ENCODE measurements at places on chromosomes 6 and 20.

DNA sequence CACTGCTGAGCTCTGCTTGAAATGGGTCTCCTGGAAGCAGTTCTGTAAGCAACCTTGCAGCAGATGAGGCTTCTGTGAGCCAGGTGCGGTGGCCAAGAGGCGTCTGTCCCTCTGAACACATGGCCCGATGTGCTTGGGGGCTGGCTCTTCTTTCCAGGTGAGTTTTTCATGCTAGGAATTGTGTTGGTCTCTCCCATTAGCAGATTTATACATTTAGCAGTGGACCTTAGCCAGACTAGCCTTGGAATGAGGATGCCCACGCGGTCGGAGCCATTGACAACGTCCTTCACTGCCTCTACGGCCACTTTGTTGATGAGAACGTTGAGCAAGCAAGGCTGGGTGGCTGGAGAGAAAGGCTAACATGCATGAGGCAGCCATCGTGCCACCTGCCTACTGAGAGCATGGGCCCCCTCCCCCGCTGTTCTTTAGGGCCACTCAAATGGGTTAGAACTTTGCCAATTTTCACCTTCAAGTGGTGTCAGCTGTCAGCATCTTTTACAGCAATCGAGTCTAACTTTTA lies 33.5 kb downstream of the ERMARD start:
- DNase-seq = no peak

GRCh38 chr6:134669485-134669884 lies 280.4 kb downstream of the ALDH8A1 start:
- DNase-seq = no peak

DNA sequence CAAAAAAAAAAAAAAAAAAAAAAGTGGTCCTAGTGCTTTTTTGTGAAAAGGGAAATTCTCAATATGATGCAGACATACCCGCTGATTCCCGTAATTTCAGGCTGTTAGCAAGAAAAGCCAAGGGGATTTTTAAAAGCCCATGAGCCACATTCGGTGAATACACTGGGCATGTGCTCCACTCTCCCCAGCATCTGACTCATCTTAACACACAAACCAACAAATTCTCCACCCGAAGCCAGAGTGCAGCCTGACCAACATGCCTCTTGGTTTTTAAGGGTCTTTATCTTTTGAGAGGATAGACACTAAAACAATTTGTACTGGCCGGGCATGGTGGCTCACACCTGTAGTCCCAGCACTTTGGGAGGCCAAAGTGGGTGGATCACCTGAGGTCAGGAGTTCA lies 45.5 kb upstream of the CD83 start:
- DNase-seq = no peak

DNA sequence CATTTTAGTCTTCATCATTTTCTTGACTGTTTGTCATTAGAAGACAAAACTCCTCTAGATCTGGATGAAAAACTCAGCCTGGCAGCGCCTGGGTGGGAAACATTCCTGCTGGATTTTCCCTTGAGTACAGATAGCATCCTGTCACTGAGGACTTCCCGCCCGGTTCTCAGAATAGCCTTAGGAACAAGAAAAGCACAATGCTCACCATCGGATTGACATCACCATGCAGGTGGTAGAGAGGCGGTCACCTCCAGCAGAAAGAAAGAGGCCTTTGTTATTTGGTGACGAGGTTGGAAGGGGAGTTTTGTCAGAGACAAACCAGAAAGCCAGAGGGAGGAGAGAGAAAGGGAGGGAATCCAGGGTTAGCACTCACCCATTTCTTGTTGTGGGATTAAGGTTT lies 39.8 kb downstream of the KIF25 start:
- DNase-seq = no peak

DNA sequence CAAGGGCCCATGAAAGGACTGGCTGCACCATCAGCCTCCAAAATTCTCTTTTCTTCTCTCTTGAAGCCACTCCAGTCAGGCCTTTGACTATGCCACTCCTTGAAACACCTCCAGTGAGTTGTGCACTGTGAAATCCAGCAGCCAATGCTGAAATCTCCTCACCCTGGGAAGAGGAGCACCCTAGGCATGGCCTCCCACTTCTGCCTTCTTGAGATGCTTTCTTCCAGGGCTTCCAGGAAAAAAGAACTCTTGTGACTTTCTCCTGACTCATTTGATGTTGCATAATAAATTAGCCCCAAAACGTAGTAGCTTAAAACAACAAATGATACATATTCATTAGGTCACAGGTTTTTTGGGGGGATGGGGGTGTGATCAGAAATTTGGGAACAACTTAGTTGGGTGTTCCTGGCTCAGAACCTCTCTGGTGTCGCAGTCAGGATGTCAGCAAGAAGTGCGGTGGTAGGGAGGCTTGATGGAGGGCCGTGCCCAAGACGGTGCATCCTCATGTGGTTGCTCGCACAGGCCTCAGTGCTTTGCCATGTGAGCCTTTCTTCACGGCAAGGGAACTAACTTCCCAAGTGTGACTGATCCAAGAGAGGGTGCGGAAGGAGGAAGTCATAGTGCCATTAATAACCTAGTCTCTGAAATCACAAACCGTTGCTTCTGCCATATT lies 12.1 kb downstream of the NCR2 start:
- no peak for DNase-seq

GRCh38 chr6:135640449-135641111 lies 143.0 kb upstream of the AHI1 start:
- DNase-seq = no peak

DNA sequence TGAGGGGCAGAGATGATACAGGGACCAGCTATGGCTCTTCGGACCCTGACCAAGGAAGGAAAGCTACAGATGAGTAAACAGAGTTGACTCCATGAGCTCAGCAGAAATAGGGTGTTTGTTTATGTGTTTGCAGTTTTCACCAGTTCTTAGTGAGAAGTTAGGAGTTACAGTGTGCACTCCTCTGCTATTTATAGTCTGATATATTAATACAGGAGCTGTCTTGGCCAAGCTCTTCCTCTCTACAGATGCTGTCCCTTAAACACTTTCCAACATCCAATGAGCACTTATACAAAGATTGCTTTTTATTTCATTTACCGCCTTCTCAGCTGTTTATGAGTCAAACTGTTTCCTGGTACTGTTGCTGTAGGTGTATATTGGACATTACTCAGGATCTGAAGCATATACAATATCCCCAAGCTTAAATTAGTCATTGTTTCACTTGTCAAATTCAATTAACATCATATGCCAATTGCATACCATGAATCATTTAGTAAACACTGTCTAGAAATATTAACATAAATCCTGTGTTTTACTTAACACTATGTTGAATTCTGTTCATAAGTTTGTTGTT lies 618.0 kb downstream of the PRKN start:
- no peak for DNase-seq
